Activated CD4-positive, alpha-beta T cell treated with anti-CD3 and anti-CD28 coated beads, Interleukin-2, amount 10 ng/mL, durations not matched to agents 24 days and 14 days (primary cell): ENCODE measurements at places on chromosomes 5 and 9. TPM values are rescaled to one million over a fixed set of nuclear protein-coding genes. Genes with fewer than 3 reads are reported as not detected.

DCTN4 gene
- 43.9 and 44.8 TPM in 2 replicates for total RNA-seq

DNA sequence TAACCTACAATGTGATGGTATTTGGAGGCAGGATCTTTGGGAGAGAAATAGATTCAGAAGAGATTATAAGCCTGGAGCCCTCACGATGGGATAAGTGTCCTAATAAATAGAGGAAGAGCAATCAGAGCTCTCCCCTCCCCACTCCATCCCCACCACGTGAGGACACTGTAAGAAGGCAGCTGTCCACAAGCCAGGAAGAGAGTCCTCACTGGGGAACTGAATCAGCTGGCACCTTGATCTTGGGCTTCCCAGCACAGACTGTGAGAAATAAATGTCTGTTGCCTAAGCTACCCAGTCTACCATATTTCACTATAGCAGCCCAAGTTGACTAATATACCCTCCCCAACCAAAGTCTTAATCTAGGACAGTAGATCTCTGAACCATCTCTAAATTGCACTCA, 118.1 kb downstream of the SUSD1 start:
- no peak for DNase-seq
- H3K36me3 ChIP-seq = peaks cover 26% of the 10 kb centered on the region
- peaks cover 1% of the 10 kb centered on the region for H3K27me3 ChIP-seq
- no peak overlapping the region for H3K27ac ChIP-seq

GRCh38 chr5:122435761-122436160, 123.7 kb downstream of the SNCAIP start:
- no peak for DNase-seq
- no peaks in the 10 kb centered on the region for H3K4me1 ChIP-seq
- no peaks in the 10 kb centered on the region for H3K36me3 ChIP-seq
- no peak overlapping the region for H3K4me3 ChIP-seq
- H3K27me3 ChIP-seq = no peaks in the 10 kb centered on the region

DNA sequence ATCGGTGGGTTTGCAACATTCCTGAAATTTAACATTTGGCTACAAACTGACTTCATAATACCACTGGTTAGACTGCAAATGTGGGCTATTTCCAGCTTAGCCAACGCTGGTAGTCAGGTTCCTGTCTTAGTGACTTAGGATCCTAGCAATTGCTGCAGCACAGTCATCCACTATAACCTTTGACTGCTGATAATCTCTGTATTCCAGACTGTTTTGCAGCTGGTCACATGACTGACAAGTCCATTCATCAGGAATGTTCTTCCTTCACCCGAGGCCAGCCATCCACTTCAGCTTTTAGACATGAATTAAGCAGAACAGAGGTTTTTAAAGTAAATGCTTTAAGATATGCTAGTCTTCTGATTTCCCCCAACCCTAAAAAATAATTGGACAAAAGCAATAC, 425.9 kb upstream of the MPDZ start:
- no peaks in the 10 kb centered on the region for H3K27me3 ChIP-seq
- no peaks in the 10 kb centered on the region for H3K4me1 ChIP-seq
- no peak overlapping the region for H3K4me3 ChIP-seq
- no peak overlapping the region for H3K27ac ChIP-seq

DNA sequence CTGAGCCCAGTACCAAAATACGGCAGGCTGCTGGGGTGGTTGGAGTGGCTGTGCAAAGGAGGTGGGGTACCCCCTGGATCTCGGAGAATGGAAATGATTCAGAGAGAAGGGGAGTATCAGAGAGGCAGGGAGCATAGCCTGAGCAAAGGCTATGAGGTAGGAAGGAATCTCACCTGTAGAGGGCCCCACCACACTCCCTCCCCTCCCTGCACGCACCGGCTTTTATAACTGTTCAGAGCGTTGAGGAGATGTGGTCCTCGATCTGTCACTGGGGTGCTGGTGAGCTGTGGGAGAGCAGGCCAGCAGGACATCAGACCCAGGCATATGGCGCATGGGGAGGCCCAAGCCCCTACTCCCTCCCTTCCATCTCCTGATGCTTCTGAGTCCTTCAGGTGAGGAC, 13.2 kb downstream of the PHF19 start:
- H3K4me1 ChIP-seq = peaks cover 8% of the 10 kb centered on the region
- peaks cover 67% of the 10 kb centered on the region for H3K36me3 ChIP-seq
- DNase-seq = no peak
